ENCODE measurements at places on chromosomes 6 and 20.
A peak's percentile ranks its signal among the peaks of the same experiment; 100 is the strongest.

GRCh38 chr6:136033416-136033815 is 181.9 kb downstream of the PDE7B start:
- ATAC-seq = no peak

GRCh38 chr6:132713352-132714134 is at the start of gene VNN1:
VNN1 (minus strand) TSS chr6:132714055; CDS start chr6:132714035, 20 bp downstream.
- ATAC-seq = peak; percentile 62

GRCh38 chr6:153976921-153977693 is 61.9 kb upstream of the OPRM1 start:
- ATAC-seq = peak; percentile 68

DNA sequence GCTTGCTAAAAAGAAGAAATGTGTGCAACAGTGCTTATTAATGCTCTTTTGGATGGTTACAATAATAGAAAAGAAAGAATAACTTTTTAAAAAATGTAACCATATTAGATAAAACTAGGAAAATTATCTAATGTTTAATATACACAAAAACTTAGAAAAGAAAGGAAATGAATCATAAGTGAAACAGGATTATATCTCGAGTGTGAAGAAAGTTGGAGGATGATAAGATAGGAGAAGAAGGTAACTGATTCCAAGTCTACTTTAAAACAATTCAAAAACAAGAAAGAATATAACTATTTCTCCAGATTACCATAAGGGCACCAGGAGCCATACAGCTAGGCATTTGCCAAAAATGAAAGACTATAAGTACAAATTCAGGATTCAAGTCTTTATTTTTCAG is 73.0 kb downstream of the PHIP start:
- no peak for ATAC-seq

- ATAC-seq = no peak
Observed at GRCh38 chr6:163579880-163580295, 165.4 kb downstream of the QKI start.

DNA sequence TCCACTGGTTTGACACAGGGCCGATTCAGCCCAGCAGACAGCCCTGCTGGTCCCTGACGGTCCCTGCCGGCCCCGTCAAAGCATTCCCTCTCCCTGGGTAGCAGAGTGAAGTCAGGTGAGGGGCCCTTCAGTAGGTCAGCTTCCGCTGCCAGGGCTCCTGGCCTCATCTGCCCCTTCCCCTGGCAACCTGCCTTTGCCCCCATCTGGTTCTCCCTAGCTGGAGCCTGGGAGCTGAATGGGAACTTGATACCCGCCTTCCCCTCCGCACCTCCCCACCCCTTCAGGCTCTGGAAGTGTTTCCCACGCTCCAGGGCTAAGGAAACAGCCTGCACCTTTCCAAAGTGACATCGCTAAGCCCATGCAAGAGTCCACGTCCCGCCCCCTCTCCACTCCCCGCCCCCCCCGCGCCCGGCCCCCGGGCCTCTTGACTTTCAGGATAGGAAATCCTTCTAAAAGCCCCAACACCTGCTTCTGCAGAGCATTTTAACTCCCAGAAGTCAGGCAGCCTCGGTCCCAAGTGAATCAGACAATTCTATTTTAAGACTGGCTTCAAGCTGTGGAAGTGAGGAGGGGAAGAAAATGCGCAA is 53.3 kb downstream of the ISM1 start:
- no peak for ATAC-seq

- ATAC-seq = no peak
Observed at GRCh38 chr6:111824608-111825337, 48.5 kb downstream of the FYN start.

DNA sequence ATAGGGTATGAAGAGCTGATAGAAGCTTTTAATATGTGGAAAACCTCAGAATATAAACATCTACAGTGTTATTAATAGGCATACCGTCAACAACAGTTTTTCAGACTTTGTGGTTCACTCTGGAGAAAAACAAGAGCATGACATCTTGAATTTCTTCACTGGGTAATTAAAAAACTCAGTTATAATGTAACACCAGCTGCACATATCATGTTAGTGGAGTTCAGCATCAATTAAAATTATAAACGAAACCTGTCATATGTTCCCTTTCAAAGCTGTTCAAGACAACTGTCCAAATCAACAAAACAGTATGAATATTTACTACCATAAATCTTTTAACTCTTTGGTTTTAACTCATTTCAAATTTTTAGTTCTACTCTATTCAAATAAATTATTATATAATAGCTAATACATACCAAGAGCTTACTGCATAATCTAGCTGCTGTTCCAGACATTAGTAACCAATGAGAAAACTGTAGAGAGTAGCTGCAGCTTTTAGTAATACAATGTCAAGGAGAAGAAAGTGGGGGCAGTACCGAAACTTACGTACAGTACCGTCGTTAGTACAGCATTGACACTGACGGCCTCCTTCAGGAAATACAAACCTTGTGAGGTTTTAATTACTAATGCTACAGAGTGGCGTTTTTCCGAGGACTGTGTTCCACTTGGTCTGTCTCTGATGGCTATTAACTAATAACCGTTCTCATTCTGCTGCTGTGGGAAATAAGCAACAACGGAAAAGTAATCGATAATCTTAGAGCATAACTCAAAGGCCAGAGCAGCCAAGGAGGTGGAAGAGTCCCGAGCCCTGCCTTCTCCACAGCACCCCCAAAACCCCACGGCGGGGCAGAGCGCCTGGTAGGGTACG is 532 bp upstream of the PM20D2 start:
- peak; percentile 33 for ATAC-seq

- no peak for ATAC-seq
Observed at GRCh38 chr6:2695454-2696095, 55.1 kb downstream of the MYLK4 start.

DNA sequence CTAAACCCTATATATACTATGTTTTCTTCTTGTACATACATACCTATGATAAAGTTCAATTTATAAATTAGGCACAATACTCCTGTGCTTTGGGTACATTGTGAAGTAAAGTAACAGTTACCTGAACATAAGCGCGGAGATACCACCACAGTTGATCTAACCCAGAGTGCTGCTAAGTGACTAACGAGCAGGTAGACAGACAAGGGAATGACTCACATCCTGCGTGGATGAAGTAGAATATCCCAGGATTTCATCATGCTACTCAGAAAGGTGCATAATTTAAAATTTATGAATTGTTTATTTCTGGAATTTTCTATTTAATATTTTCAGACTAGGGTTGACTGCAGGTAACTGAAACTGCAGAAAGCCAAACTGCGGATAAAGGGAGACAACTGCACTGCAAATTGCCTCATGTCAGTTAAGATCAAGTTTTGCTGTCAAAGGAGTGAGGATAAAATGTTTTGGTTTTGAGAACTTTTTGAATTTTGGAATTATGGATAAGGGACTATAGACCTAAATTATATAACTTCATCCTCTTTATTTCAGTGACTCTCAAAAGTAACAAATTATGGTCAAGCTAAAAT is 14.4 kb downstream of the MKKS start:
- no peak for ATAC-seq

DNA sequence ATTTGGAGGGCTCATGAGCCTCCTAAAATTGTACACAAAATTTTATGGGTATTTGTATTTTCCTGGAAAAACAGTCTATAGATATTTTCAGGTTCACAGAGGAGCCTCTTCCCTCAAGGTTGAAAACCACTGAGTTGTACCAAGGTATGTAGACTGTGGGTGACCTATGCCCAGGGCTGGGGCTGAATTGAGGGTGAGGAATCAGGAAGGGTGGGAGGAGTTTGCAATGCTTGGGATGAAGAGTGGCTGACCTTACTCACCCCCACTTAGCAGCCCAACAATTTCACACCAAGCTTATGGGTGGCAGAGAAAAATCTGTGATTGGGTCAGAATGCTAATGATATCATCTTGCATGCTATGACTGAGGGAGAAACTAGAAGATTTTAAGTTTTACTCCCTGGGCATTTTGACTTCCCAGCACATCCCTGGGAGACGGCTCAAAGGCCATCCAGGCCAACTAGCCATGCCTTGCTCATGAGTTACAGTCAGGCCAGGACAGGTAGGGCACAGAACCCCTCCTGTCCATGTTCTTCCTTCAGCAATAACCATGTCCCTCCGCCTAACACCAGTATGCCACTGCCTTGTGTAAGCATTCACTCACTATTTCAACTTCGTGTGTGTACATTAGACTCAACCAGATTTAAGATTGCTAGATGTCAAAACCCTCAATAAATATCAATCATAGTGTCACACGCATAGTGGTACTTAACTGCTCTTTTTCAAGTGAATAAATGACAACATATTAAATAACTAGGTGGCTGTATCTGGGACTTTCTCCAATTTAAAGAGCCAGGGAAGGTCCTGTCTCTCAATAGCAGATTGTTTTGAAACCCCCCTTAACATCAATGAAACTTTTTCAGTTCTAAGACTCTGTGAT is 16.6 kb downstream of the ADTRP start:
- ATAC-seq = no peak

GRCh38 chr6:4522453-4522852 is 253.8 kb upstream of the CDYL start:
- ATAC-seq = no peak

DNA sequence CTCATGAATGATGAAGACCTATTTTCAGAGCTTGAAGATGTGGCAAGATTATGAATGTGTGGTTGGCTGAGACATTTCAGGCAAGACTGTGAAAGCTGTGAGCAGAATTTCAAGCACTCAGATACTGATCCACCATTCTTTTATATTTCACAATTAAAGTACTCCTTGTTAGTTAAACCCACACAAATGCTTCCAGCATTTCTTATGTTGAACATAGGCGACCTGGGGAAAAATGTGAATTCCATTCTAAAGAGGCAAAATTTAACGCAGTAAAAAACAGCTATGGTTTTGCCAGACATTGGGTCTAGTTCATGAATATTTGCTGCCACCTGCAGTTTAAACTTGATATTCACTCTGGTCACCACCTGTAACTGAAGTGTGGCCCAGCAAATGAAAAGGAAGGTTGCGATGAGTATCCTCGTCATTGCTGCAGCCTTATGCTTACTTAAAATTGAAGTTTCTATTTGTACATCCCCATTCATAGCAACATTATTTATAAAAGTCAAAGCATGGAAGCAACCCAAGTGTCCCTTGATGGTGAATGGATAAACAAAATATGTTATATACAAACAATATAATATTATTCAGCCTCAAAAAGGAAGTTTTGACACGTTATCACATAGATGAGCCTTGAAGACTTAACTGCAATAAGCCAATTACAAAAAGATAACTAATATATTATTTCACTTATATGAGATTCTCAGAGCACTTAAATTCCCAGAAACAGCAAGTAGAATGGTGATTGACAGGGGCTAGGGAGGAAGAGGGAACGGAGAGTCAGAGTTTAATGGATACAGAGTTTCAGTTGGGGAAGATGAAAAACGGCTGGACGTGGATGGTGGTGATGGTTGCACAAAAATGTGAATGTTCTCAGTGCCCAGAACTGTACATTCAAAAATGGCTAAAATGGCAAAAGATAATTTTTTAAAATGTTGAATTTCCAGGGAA is 32.4 kb upstream of the FAM184A start:
- peak; percentile 68 for ATAC-seq

GRCh38 chr20:4299773-4300172 is 284.4 kb upstream of the RNF24 start:
- ATAC-seq = no peak

- no peak for ATAC-seq
Observed at GRCh38 chr6:150346346-150346745, 22.5 kb upstream of the IYD start.

DNA sequence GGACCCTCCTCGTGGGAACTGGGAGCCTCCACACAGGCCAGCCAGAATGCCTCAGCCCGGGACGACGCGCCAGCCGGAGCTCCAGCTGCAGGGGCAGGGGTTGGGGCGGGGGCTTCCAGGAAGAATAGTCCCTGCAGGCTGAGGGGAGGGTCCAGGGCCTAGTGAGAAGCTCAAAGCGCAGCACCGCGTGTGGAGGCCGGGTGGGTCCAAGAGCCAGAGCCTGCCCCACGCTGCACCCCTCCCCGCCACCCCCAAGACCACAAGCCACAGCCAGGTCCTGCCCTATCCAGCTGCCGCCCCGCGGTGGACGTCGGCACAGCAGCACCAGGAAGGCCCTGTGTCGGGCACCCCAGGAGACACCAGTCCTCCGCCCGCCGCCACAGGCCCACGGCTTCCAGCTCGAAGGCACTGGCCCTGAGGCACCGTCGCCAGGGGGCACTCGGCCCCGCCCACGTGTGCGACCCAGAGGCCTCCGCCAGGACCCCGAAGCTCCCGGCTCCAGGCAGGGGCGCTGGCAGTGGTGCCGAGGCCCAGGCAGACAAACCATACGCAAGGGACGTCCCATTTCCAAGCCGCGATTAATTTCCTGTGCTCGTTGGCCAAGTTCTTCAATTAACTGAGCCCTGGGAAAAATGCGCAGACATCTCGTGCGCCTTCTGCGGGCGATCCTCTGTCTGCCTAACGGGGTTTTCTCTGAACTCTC is 19.5 kb downstream of the KCNQ2 start:
- no peak for ATAC-seq

All from gastroesophageal sphincter (tissue), 4 donors.